ENCODE measurements at places on chromosomes 16 and 17.

DNA sequence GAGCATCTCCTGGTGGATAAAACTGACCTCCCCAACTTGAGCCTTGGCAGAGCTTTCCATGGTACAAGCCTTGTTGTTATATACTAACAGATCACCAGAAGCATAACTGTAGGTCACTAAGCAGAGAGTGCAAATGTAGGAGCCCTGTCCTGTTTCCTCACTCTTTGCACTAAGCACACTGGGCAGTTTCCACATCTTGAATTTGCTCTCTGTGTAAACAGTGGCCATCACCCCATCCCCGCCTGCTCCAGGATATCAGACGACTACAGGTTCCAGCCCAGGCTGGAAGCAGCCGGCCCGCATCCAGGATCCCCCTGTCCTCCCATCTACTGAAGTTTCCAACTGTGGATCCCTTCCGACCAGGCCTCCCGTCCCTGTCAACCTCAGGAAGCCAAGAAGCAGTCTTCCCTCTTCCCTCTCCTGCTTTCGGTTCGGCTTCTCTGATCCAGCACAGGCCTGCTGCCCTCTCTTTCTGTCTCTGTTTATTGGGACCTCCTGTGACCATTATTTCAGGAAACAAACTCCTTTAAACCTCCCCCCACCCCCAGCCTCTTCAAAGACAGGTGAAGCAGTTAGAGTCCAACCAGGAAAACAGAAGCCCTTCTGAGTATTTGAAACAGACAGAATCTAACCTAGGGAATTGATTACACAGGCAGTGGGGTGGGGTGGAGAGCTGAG, 22.6 kb upstream of the CACNG4 start:
- no peak for DNase-seq

GRCh38 chr16:75924397-75924796, 198.1 kb upstream of the CPHXL start:
- DNase-seq, result no peak

- no peak for DNase-seq
These were observed 9.8 kb downstream of the SLFN5 start for GRCh38 chr17:35252651-35253050.

DNA sequence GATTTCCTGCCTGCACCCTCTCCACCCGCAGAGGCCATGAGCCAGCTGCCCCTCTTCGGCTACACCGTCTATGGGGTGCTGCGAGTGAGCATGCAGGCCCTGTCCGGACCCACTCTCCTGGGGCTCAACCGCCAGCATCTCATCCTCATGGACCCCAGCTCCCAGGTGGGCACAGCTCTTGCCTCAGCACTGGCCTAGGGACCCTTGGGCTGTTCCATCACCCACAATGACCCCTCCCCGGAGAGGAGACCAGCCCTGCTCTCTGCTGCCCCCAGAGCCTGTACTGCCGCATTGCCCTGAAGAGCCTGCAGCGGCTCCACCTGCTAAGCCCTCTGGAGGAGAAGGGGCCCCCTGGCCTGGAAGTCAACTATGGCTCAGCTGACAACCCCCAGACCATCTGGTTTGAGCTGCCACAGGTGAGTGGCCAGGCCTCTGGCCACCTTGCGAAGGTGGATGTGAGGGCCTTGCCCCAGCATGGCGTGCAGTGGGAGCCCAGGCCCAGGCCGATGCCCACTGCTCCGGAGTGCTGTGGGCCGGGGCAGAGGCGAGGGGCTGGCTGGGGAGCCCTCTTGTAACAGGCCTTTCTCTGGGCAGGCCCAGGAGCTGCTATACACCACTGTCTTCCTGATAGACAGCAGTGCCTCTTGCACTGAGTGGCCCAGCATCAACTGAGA, 7.3 kb upstream of the SMIM5 start:
- no peak for DNase-seq

- no peak for DNase-seq
These were observed 3.8 kb upstream of the WSCD1 start for GRCh38 chr17:6066183-6066948.

DNA sequence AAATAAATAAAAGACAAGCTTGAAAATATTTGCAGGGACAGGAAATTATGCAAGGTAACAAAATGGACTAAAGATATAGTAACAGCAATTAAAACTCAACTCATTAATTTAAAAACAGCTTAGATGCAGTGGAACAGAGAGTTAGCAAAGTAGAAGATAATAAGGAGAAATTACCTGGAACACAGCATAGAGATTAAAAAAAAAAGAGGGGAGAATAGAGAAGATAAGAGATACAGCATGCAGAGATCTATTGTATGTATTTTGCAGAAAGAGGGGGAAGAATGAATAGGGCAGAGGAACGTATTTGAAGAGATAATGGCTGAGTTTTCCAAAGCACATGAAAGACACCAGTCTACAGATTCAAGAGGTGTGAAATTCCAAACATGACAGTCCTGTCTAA, 8.4 kb upstream of the PIPOX start:
- no peak for DNase-seq

DNA sequence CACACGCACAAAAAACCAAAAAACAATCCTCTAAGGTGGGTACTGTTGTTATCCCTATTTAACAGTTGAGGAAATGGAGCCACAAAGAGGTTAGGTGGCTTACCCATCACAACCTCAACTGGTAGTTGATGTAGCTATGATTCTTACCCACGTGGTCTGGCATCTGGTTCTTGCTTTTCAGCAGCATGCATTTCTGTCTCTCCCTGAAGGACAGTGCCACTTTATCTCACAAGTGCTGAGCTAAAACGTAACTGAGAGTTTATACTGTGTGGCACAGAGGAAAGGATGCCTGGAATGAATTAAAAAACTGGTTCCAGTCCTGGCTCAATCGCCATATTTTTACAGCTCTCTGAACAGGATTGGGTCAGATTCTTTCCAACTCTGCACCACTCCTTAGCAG, 1.9 kb upstream of the CORO6 start:
- DNase-seq, result no peak

DNA sequence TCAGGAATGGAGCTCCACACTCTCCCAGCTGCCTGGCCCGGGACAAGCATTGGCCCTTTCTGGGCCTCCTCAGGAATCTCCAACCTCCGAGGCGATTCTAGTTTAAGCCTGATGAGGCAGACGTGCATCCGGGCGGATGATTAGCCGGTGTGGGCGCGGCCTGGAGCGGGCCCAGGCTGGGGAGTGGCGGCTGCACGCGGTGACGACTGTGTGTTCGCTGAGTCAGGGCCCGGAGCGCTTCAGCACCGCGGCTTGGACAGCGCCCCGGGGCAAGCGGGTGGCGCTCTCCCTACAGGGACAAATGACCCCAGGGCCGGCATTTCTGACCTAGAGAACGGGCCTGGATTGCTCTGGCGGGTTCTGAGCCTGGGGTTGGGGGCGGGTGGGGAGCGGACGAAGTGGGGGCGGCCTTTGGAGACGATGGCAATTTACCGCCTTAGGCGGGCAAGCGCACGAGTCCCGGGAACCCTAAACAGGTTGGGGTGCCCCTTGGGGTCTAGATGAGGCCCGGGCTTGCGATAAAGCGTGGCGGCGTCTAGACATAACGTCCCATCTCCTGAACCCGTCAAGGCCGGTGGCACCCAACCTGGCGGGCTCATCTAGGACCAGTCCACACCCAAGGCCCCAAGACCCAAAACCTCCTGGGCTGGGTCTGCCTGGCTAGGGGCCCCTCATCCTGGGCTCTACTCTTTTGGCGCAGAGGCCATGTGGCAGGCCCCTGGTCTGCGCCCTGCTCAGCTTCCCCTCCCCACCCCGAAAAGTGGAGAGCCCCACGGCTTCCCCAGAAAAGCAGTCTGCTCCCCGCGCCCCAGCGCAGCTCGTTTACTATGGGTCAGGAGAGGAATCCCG, 22.3 kb upstream of the ZNHIT3 start:
- DNase-seq, result no peak

GRCh38 chr17:29613352-29613837, 9.3 kb downstream of the CORO6 start:
- no peak for DNase-seq

Data from NCI-H2081 treated with DMSO at 0.1 percent for 48 hours (cell line).